ENCODE measurements at places on chromosomes 1 and 21.

GRCh38 chr21:28604946-28605537, 387.6 kb downstream of the LTN1 start:
- peak; percentile 38 for DNase-seq

DNA sequence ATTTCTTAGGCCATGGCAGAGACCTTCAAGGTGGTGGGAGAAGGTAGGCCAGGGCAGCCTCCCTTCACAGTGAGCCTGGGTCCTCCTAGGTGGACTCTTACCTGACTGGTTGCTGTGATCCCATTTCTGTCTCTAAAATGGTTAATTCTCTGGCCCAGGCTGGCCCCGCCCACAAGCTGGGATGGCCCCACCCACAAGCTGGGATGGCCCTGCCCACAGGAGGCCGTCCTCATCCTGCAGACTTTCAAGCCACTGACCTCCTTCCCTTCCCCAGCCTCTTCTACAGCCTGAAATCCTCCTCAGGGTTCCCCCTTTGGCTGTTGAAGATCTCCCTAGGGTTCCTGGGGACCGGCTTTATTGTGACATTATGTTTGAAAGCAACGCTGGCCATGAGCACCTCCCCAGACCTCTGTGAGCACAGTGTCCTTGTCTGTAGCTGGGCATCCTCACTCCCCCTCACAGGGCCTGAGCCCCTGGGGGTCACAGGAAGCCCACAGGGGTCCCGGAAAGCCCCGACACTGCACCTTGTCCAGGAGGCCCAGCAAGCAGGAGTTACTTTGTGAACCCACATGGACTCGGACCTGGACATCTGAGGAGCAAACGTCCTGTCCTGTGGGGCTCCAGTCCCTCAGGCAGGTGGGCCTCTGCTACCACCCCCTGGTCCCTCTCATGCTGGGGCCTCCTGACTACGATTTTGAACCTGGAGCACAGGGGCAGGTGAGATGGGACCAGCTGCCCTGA, 621.7 kb downstream of the MATN1 start:
- DNase-seq: no peak

- DNase-seq: no peak
Measured at GRCh38 chr1:69858534-69858933, 290.8 kb downstream of the LRRC7 start.

DNA sequence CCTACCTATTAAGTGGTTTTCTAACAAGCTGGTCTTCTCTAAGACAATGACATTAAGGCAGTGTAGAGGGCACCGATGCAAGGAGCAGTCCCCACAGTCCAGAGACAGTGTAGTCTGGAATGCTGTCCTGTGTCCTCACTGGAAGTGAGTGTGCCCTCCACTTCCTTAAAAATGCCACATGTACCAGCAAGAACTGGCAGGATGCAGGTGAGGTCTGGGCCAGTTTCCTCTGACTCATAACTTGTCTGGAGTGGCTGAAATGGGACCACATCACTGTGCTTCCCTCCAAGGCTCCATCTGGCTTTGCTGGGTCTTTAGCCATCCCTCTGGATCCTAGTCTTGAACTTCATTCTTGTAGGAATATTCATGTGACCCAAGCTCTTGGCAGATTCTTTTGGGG, 170.5 kb upstream of the KIAA0040 start:
- DNase-seq: no peak

DNA sequence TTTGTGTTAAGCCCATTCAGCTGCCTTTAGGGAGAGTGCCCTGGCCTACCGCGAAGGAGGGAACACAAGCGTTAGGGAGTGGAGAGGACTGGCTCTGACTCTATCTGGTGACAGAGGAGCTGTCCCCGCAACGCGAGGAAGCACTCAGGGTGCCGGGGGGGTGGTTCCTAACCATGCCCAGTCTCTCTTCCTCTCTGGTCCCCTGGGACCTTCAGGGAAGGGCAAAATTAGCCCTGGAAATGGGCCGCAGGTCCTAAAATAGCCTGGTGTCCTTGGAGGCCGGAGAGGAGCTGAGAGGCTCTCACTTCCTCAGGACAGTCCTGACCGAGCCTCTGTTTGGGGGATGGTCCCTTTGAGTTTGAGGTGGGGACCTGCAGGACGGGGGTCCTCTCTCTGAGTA, 5.8 kb downstream of the SLC45A1 start:
- DNase-seq: no peak

GRCh38 chr1:81978945-81979344, 178.2 kb downstream of the ADGRL2 start:
- no peak for DNase-seq

- no peak for DNase-seq
Measured at GRCh38 chr1:39727221-39727931, 11.3 kb upstream of the PPIE start.

GRCh38 chr21:33249331-33250002, 16.7 kb upstream of the IL10RB start:
- DNase-seq: no peak

GRCh38 chr1:48571303-48571987, 99.4 kb upstream of the SPATA6 start:
- DNase-seq: no peak

DNA sequence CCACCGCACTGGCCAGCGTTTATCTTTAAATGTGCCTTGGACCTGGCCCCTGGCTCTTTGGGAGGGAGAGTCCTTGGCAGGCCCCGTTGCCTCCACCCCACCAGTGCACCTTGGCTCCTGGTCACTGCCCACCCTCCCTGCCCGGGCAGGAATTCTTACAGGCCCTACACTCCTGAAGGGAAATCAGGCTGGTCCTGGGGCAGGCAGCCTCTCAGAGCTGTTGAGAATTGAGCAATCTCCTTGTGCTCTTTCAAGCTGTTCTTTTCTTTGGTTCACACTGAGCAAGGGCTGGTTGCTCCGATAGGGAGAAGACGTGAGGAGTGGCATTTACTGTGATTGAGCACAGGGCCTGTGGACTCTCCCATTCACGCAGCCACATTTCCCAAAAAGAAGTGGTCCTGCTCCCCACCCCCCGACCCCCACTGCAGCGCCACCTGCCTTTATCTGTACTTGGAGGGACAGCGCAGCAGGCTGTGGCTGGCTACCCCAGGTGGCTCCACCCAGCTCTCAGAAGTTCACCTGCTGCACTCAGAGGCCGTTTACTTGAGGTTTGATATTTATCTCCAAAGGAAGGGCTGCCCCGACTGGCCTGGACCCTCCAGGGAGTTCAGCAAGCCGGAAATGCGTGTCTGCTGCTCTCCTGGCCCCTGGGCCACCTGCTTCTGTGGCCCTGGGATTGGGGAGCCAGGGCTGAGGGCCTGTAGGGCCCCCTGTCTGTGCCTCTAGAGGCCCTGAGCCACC, 47.8 kb downstream of the SKI start:
- DNase-seq: no peak

DNA sequence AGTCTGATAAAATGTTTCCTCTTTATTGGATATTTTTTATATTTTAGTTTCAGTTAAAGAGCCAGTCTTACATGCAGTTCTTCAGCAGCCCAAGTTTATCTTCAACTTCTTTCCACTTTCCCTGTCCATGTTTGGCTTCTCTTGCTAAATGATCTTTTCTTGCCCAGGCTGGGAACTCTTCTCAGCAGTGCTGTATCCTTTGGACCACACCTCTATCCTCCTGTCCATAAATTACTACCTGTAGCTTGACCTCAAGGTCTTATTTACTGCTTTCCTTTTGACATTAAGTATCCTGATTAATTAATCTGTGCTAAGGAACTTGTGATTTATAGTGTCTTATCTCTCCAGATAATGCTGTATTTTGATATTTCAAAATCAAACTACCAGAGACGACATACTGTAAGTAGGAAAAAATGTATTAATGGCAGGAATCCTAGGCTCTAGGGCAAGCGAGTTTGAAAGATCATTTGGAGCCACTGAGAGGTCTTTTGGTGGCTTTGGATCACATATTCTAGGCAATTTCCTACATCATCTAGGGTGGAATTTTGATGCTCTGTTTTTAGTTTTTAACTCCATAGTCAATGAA, 20.5 kb upstream of the PDC start:
- no peak for DNase-seq

DNA sequence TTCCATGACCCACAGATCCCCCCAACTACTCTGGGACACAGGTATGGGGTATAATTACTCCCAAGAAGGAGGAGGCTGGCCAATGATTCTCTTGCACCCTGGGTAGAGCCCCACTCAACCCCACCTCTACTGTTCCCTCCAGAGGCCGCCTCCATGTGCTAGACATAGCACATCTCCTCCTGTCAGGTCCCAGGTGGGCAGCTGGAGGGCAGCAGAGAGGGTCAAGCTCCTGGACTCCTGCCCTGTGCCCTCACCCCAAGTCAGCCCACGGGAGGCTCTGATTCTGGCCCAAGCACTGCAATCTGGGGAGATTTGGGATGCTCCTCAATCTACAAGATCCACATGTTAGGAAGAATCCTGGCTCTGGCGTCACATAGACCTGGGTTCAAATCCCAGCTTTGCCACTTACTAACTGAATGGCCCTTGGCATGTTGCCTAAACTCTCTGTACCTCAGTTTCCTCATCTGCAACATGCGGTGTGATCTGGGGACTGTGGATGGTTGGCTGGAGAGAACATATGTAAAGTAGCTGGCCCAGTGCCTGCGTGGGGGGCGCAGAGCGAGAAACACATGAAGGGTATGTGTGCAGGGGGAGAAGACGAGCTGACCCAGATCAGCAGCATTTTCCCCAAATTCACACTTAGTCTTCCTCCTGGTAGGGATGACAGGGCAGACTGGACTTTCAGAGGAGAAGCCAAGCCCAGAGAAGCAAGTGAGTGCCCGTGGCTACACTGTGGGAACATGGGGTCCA, 23.2 kb downstream of the TNNT2 start:
- DNase-seq: no peak

DNA sequence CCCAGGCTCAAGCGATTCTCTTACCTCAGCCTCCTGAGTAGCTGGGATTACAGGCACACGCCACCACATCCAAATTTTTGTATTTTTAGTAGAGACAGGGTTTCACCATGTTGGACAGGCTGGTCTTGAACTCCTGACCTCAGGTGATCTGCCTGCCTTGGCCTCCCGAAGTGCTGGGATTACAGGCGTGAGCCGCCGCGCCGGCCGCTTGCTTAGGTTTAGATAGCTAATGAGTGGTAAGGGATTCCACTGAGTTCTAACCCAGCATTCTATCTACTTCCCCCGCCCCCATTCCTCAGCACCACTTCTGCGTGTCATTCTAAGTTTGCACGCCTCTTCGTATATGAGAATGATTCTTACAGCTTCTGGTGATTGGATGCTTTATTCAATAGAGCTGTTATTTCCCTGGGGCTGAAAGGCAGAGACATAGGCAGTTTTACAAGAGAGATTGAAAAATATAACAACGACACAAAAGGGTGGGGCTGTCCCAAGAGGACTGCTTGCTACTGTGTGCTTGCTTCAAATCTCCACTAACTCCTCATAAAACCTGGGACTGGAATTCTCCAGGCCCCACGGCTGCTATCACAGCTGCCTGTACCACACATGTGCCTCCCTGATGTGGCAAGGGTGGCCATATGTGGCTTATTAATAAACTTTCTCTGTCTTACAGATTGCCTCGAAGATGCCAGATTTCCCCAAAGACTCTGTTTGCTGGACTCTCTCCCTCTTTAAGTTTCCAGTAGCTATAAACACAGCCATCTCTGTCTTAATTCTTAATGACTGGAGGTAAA, 23.7 kb upstream of the GREM2 start:
- no peak for DNase-seq

GRCh38 chr1:217622042-217622441, 8.8 kb downstream of the GPATCH2 start:
- no peak for DNase-seq

DNA sequence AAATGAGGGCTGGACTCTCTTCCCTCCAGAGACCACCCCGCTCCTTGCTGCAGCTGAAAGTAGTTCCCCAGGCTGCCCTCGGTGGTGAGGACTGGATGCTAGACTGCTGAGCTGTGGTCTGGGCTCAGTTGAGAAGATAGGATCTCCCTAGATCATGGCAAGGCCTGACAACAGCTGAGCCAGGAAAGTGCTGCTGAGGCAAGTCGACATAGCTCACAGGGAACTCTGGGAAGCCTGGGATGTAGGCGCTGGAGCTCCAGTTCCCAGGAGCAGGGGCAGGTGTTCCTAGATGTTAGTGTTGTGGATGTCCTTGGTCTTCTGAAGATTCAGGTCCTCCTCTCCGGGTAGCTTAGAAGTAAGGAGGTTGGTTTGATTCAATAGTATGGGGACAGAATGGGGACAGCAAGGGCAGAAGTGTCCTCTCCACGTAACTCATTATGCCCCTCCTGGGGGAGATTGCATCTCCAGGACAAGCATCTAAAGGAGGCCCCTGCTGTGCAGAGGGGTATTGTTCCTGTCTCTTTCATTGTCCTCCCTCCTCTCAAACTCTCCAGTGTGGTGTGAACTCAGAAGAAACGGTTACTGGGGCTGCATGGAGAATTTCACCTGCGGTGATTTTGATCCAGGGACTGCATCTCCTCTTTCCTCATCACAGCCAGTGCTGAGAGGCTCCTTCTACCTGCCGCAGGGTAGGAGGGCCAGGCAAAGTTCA, 3.7 kb downstream of the CYB561D1 start:
- DNase-seq: no peak

GRCh38 chr1:52654063-52654462, 21.1 kb downstream of the SHISAL2A start:
- DNase-seq: no peak

DNA sequence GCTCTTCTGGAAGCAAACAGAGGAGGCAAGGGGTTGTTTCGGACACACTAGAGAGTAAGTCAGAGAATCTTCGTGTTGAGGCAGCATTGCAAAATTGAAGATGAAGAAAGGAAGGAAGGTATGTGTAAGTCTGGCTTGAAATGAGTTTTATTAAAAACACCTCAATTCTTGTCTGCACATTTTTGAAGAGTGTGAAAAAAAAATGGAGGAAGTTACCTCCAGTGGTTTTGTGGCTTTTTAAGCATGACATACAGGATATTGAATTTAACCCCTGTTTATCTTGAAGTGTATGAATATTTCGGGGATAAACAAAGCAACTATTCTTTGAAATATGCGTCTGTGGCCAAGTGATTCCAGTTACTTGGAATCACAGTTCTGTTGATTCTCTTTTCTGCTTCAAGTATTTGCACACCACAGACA, 203.2 kb upstream of the SGIP1 start:
- no peak for DNase-seq

GRCh38 chr1:64878931-64879611, 87.3 kb downstream of the JAK1 start:
- DNase-seq: no peak

DNA sequence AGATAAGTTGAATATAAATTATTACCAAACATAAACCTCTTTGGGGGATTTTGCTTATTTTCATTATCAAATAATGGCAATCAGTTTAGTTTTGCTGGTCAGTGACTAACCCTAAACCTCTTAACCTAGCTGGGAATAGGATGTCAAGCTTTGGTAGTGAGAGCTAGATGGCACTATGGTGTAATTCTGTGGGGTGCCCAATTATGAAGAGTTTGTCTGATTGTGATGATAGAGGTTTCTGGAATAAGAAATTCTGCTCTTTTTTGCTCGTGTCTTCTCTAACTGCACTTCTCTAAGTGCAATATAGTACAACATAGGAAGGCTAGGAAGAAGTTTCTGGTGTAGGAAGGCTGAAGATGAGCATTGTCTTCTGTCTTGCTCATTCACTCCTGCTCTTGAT, 59.8 kb downstream of the XCL1 start:
- DNase-seq: no peak

DNA sequence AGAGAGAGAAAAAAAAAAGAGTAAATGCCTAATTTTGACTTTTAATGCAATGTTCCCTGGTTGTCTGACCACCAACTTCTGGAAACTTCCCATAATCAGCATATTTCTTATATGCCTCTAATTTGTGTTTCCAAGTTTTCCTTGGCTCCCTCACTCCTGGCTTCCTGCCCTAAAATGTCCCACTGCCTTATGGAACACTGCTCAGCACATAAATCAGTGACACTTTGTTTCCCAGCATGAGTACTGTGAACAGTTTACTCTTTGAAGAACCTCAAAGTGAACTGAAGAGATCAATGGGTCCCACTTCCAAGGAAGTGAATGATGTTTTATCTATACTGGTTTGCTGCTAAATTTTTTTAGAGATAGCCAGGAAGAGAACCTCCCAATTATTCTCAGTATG, 271.3 kb upstream of the PRMT6 start:
- DNase-seq: no peak

Data from RPMI8226 (cell line).